ENCODE measurements at places on chromosomes 6 and 20.

DNA sequence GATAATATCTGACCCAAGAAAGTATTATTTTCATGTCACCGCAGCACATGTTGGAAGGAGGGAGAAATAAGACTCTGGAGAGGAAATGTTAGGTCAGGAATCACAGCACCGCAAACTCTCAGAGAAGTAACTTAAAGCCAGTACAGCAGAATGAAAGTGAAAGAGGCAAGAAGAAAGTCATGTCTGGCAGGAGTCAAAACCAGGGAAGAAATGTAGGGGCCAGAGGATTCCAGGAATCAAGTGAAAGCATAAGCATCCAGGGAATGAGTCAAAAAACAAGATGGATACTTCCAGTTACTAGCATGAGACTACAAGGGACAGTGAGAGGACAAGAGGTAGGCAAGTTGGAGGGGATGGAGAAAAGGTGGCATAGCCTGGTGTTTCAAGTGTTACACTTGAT is 80.4 kb downstream of the AK9 start:
- no peak for DNase-seq

GRCh38 chr6:112016320-112016719 is 37.6 kb upstream of the CCN6 start:
- no peak for DNase-seq

DNA sequence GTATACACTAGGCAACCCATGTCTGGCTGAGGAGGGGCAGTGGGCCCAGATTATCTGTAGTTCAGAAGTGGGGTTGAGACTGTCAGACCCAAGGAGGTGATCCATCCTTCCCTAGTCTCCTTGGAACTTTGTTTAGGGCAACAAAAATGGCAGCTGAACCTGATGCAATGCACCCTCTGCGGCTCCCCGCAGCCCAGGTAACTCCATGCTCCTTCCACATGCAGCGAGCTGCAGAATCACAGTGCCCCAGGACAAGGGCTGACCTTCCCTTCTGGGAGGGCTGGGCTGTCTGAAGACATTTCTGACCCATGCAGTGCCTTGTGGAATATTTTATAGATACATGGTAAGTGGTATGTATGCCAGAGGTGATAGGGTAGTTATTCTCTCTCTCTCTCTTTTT is 29.4 kb downstream of the NR2E1 start:
- no peak for DNase-seq

GRCh38 chr20:60258255-60258863 is 300.1 kb downstream of the CDH26 start:
- no peak for DNase-seq

- DNase-seq = peak; percentile 56
These were observed 117.0 kb upstream of the KCNG1 start for GRCh38 chr20:51139891-51140290.

DNA sequence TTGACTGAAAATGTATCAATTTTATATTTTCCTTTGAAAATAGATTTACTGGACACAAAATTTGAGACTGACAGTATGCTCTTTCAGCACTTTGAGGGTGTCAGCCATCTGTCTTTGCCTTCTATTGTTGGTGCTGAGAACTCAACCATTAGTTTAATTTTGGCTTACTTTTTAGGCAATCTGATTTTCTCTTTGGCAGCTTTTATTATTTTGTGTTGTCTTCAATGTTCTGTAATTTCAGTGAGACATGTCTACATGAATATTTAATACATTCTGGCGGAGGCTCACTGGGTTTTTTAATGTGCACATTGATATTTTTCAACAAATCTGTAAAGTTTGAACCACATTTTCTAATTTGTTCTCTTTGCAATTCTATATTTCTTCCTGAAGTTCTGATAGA is 648.6 kb downstream of the C6orf118 start:
- DNase-seq = no peak

GRCh38 chr20:24337069-24337468 is 132.4 kb upstream of the SYNDIG1 start:
- no peak for DNase-seq

GRCh38 chr6:82567621-82568020 is 204.0 kb downstream of the TPBG start:
- no peak for DNase-seq

DNA sequence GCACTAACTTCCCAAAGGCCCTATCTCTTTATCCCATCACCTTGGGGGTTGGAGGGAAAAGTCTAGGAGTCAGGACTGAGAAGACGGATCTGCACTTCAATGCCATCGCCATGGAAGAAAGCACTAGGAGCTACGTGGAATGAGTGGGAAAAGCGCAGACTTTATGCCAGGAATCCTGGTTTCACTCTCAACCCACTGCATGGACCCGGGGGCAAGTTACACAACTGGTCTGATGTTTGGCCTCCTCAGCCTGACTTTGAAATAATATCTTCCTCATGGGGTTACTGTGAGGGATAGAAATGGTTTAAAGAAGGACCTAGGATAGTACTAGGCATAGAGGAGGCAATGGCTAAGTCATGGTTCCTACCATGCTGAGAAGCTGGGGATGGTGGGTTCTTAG is 13.5 kb upstream of the PSMG4 start:
- no peak for DNase-seq

GRCh38 chr20:21739682-21740081 is 34.2 kb downstream of the PAX1 start:
- DNase-seq = no peak

DNA sequence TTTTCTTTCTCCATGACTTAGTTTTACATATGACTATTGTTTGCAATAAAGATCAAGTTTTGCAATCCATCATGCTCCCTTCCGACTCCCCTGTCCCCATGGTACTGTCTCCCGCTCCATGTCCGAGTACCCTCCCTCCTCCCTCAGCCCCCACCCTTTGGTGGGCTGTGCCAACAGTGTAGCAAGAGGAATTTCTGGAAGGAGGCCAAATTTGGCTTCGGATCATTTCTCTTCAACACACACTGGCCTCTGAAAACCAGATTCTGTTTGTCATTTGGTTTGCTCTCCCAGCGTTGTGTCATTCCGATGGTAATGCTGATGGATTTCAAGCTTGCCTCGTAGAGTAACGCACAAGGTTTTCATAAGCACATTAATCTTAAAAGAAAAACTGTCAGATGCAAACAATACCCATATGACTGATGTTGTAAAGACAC is 22.9 kb upstream of the PAX1 start:
- no peak for DNase-seq

DNA sequence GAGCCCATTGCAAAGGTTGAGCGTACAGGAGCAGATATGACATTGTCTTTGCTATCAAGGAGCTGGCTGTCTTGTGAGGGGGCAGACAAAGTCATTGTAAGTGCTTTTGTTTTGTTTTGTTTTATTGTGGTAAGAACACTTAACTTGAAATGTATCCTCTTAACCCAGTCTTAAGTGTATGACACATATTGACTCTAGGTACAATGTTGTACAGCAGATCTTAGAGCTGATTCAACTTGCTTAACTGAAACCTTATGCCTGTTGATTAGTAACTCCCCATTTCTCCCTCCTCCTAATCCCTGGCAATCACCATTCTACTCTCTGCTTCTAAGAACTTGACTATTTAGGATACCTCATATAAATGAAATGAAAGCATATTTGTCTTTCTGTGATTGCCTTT is 429.0 kb downstream of the BMP2 start:
- DNase-seq = no peak

GRCh38 chr6:113540466-113540865 is 316.7 kb upstream of the MARCKS start:
- DNase-seq = no peak

- DNase-seq = no peak
These were observed 256.8 kb downstream of the NFATC2 start for GRCh38 chr20:51285684-51286083.

DNA sequence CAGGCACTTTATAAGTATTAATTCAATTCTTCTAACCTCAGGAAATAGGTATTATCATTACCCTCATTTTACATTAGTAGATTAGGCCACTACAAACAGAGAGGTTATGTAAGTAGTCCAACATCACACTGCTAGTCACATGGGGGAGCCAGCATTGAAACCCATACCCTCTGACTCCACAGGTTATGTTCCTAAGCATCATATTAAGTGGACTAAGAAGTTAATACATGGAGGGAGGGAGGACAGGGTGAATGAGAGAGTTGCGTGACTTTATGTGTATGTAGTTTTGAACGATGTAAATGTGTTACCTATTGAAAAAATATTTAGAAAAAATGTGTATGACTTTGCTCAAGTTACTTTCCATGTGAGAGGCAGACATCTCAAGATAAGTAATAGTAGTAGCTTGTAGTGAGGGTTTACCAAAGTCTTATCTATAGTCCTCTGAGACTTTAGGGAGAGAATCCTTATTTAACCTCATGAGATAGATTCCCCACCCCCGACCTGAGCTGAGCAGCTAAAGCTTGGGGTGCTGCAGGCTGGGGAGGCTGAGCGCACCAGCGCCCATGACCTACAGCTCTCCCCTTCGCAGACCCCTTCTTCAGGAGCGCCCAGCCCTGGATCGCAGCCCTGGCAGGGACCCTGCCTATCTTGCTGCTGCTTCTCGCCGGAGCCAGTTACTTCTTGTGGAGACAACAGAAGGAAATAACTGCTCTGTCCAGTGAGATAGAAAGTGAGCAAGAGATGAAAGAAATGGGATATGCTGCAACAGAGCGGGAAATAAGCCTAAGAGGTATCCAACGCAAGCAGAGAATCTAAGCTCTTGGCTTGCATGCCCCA is 7.5 kb downstream of the BTN3A2 start:
- DNase-seq = no peak

DNA sequence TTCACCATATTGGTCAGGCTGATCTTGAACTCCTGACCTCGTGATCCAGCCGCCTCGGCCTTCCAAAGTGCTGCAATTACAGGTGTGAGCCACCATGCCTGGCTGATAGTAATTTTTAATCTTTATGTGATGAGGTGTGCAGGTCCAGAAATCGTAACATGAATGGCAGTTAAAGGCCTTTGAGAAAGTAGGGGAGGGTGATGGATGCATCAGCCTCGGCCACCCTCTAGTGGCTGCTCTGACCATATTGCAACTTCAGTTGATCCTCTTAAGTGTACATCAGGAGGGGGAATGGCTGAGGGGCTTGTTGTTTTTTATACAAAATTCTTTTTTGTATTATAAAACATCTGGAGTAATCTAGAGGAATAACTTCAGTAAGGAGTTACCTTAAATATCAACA is 193.0 kb downstream of the ZFAND3 start:
- no peak for DNase-seq

GRCh38 chr6:37253486-37254007 is 4.0 kb upstream of the TBC1D22B start:
- DNase-seq = no peak

GRCh38 chr6:21200134-21200870 is 393.2 kb upstream of the SOX4 start:
- DNase-seq = no peak

GRCh38 chr20:10752206-10752605 is 78.4 kb upstream of the JAG1 start:
- no peak for DNase-seq

DNA sequence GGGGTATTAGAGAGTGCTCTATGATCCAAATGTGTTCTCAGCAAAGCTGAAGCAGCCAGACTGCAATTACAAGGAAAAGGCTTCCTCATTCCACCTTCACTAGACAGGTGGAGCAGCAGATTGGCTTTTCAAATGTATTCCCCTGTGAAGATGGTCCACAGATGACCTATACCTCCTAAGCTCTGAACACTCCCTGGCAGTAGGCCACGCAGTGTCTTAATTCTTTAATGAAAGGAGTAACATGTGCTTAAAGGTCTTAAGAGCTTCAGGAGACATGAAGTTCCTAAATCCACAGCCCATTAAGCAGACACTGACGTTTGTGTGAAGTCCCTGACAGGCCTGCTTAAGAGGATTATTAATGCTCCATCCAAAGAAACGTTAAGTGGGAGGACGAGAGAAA is 138.9 kb upstream of the NUP153 start:
- no peak for DNase-seq

- no peak for DNase-seq
These were observed 110.5 kb upstream of the CARMIL1 start for GRCh38 chr6:25168637-25169036.

DNA sequence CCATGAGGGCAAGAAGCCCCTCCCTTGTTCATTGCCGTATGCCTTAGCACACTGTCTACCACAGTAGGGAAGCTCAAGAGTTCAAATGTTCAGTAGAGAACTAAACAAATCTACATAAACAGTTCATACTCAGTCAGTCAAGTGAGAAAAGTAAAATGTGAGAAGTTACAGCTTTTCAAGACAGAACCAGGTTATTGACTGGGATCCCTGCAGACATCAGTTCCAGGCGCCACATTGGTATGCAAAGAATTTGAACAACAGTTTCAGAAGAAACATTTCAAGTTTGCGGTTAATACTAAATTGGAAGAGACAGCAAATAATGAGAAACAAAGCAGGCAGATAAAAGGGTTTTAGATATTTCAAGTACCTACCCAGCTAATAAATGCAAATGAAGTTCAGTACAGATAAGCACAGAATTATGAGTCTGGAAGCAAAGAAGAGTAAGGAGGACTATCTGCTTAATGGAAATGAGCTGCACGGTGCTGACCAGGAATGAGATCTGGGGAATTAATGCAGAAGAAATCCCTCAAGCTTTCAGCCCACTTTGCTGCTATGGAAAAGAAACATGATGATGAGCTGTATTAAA is 246.2 kb downstream of the HACE1 start:
- no peak for DNase-seq

GRCh38 chr20:48877304-48877703 is 44.2 kb upstream of the ARFGEF2 start:
- DNase-seq = no peak

GRCh38 chr6:58113960-58114359 is 796.5 kb downstream of the PRIM2 start:
- no peak for DNase-seq

DNA sequence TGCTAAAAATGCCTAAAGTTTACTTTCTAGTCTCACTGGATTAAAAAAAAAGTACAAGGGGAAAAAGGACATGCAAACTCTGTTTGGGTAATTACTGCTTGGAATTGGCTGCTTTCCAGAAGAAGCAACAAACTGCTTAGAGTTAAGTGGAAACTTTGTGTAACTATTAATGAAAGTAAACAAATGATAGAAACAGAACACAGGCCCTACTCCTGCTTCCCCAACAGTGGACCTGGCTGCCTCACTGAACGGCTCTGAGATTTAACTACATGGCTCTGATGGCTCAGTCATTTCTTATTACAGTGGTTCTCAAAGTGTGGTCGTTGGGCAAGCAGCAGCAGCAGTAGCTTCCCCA is 108.5 kb downstream of the MAN1A1 start:
- no peak for DNase-seq

DNA sequence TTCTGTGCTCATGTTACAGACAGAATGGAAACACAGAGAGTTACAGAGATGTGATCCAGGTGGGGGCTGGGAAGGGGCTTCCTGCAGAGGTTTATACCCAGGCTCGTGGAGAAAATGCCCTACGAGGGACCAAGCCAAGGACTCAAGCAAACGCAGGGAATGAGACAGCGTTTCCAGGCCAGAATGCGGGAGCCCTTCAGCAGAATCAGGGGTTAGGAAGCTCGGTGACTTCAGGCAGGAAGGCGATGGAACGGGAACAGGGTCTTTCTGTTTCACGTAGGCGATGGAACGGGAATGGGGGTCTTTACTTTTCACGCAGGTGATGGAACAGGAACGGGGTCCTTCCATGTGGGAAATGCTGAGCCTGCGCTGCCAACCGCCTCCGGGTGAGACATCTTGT is 82.6 kb downstream of the THBS2 start:
- DNase-seq = no peak

All from NCI-H1417 treated with DMSO at 0.1 percent for 48 hours (cell line).